ENCODE measurements at places on chromosomes 13 and 19.

DNA sequence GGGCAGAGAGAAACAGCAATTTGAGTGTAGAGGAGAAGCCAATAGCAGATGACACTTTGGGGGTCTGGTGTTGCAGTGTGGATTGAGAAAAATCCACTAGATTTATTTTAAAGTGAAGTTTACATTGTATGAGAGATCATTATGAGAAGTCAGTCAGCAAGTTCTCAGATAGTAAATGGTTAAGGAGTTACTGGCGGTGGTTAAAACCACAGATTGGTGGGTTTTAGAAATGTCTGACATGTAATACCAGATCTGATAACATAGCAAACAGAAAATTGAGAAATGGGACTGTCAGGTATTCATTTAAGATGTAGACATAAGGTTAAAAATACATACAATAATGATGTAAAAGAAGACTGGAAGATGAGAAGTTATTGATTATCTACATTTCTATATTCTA lies 7.2 kb downstream of the ABHD13 start:
- DNase-seq = no peak

- no peak for DNase-seq
Observed at GRCh38 chr13:51704399-51705313, 99.3 kb downstream of the DHRS12 start.

- DNase-seq = no peak
Observed at GRCh38 chr19:48020686-48021085, 23.2 kb downstream of the CABP5 start.

DNA sequence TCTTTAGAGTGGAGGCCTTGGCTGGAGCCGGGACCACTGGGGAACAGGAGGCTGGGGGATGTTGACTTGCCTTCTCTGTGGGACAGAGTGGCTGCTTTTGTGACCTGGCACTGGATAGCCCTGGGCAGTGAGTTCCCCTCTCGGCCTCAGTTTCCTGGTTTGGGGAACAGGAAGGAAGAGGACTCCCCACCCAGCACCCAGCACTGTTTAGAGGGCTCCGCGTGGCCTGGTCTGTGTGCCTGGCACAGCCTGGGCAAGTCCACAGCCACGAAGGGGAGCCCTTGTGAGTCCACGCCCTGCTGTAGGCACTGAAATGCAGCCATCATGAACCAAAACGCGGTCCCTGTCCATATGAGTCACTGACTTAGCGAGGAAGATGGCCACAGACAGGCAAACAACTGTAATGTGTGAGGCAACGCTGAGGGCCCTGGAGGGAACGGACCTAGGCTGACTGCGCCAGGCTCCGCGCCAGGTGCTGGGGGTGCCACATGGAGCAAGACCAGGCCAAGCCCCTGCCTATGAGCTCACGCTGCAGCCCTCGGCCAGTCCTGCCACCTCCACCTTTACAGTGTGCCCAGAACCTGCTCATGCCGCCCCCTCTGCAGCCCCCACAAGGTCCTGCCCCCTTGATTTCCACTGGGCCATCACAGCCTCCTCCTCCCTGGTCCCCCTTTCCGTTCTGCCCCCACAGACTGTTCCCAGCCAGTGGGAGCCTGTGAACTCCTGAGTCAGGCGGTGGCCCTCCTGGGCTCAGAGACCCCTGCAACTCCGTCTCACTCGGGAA lies 35.5 kb downstream of the PAK4 start:
- no peak for DNase-seq

DNA sequence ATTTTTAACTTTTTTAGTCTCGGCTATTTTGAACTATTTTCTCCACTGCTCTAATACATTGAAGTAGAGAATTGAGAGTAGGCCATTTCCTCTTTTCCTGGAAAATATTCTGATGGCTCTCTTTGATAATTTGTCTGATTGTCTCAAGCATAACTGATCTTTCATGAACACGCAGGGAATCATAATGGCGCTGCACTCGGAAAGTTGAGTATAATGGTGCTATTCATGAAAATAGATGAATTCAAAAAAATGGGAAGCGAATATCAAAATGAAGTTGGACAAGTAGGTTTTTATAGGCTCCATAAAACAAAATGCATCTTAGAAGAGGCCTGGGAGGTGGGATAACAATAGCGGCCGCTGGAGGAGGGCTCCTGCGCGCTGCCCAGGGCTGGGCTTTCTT lies 29.0 kb downstream of the COL4A2 start:
- no peak for DNase-seq

DNA sequence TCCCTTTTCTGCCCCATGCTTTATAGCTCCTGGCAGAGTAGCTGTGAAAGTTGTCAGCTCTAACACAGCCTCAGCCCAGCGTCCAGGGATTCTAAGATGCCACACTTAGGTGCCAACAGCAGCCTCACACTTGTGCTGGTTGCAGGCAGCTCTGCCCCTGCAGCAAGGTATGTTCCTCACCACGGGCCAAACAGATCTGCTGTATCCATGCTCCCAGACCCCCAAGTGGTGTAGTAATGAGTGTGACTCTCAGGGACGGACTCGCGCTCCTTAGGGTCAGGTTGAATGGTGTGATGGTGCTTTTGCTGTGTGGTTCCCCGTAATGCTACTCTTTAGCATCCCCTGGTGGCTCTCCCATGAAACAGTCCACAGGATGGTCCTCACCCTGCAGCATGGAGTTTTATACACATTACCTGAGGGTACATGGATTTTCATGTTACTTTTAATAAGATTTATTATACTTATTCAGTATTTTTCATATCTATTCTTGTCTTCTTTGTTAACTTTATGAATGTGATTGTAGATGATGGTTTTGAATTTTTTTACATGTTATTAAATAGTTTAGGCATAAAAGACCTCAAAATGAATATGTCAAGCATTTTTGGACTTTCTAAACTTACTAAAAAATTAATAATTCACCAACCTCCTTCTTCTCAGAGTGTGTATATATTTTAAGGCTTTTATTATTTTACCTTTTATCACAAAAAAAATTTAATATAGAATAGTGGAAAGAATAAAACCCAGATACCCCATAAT lies 232.5 kb downstream of the SLC7A1 start:
- DNase-seq = peak; percentile 20

- DNase-seq = no peak
Observed at GRCh38 chr13:55000043-55000442, 1971.4 kb downstream of the OLFM4 start.

DNA sequence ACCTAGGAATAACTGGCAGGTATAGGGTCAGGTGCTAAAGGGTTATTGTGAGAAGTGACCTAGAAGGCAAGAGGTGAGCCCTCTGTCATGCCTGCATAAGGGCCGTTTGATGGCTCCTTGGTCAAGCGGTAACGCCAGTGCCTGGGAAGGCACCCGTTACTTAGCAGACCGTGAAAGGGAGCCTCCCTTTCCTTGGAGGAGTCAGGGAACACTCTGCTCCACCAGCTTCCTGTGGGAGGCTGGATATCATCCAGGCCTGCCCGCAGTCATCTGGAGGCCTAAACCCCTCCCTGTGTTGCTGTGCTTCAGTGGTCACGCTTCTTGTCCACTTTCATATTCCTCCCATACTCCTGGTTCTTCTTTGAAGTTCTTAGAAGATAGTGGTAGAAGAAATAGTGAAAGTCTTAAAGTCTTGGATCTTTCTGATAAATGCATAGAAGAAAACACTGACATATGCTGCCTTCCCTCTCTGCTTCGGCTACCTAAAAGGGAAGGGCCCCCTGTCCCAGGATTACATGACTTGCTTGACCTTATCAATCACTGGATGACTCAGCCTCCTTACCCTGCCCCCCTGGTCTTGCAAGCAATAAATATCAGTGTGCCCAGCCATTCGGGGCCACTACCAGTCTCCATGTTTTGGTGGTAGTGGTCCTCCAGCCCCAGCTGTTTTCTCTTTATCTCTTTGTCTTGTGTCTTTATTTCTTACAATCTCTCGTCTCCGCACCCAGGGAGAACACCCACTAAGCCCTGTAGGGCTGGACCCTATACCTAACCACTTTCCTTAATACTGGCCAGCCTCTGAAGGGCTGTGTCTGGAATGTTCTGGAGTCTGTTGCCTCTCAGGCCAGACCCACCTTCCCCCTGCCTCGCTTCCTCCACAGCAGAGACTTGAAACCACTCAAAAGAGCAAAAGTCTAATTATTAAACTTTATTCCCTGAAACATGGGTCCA lies 16.1 kb upstream of the ABCC4 start:
- no peak for DNase-seq

DNA sequence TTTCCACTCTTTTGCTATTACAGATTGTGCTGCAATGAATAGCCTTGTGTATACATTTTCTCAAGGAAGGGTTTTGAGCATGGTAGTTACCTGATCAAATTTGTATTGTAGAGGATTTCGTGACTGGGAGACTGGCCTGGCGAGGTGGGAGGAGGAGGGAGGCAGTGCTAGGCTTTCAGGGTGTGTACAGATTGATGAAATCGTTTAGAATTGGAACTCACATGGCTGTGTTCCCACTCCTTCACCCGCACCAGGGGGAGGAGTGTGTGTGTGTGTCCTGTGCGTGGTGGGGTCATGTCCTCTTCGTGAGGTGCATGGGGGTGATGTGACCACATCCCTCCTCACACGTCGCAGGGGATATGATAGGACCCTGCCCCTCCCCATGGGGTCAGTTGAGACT lies 8.3 kb downstream of the PGLYRP1 start:
- DNase-seq = no peak

DNA sequence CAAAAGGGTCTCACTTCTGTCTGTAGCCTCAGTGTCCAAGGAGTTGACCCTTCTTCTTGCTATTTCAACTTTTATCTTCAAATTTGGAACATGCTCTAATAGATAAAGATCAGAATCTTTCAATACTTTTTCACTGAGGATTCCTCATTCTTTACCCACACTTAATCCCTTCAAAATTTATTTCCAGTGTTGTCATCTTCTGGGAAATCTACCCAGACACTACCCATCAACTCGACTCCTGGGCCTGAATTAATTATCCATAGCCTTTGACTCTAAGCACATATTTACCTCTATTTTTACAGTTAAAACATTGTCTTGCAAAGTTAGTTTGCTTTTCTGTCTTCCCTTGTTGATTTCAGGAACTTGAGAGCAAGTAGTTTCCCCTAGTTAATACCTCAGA lies 1022.5 kb downstream of the PCDH9 start:
- DNase-seq = no peak

DNA sequence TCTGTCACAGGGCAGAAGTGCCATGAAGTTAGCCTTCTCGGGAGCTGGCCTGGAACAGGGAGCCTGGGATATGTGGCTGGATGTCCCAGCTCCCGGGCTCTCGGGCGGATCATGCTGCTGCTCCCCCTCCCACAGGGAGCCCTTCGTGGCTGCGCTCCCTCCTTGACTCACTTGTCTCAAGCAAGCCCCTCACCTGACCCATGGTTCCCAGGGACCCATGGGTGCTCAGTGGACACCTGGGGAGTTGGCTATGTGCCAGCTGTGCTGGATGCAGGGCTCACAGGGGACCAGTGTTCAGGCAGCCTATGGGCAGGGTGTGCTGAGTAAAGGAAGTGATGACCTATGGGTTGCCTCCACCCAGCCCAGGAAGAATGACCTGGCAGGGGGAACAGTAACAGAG lies 213.1 kb upstream of the SGCG start:
- DNase-seq = no peak

GRCh38 chr19:43638214-43638994 lies 1.2 kb downstream of the CADM4 start:
- no peak for DNase-seq

- no peak for DNase-seq
Observed at GRCh38 chr19:33397536-33398360, 24.2 kb downstream of the CEBPG start.

DNA sequence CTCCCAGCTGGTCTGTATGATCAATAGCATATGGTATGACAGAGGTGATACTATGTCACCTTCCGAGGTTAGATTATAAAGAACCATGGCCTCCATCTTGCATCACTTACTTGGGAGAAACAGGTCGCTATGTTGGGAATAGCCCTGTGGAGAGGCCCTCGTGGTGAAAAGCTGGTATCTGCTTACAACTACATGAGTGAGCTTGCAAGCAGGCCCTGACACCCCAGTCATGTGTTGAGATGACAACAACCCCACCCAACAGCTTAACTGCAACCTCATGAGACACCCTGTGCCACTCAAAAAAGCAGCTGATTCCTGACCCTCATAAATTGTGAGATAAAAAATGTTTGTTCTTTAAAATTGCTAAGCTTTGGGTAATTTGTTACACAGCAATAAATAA lies 18.8 kb downstream of the MTRF1 start:
- DNase-seq = no peak

- DNase-seq = no peak
Observed at GRCh38 chr13:50970956-50971355, 61.4 kb downstream of the RNASEH2B start.

- DNase-seq = no peak
Observed at GRCh38 chr13:110186231-110186855, 120.6 kb downstream of the COL4A1 start.

DNA sequence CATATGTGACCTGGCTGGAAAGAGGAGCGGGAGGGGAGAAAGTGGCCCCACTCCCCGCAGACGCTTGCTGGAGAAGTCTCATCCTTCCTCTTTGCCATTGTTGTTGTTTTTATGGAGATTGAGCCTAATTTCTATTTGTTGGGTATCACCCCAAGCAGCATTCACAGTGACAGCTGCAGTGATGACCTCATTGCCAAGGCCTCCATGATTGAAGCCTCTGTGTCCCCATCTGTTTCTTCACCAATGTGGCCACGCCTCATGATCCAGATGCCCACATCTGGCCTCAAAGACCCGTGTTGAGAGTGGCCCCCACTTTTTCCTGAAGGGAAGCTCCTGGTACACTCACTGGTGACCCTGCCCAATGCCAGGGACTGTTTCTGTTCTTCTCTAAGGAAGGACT lies 154.2 kb downstream of the SLC7A1 start:
- no peak for DNase-seq

DNA sequence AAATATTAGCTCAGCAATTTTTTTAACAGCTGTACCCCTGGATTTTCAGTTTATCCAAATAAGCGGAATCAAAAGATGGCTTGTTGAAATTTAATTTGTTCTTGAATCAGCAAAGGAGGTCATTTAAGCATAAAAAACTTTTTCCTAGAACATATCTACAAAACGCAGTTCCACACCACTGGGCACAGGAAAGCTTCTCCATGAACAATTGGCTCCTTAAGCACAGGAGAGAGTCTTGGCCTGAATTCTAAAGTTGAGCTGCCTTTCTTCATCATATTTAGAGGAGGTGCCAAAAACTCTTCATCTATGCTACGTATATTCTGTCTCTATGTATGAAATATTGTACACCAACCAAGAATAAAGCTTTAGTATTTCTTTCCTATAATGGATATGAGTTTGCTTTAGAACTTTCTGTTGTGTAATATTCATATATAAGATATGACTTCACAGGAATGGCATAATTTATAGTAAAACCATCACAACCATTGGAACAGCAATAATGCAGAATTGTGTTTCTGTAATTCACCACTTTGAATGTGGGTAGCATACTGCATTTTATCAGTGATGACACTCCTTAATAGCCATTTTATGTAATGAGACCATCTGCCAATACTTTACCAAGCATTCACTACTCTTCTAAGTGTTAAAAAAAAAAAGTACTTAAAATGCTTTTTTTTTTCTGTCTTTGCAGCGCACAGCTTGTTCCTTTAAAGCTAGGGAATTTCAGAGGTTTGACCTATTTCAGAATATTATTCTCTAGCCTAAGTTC lies 263.7 kb downstream of the SLITRK6 start:
- no peak for DNase-seq

- DNase-seq = no peak
Observed at GRCh38 chr19:18499055-18499775, 22.7 kb downstream of the ELL start.

Data from right renal cortex interstitium (tissue), 3 donors.